ENCODE measurements at places on chromosomes 4 and X.
A peak's percentile ranks its signal among the peaks of the same experiment; 100 is the strongest.

DNA sequence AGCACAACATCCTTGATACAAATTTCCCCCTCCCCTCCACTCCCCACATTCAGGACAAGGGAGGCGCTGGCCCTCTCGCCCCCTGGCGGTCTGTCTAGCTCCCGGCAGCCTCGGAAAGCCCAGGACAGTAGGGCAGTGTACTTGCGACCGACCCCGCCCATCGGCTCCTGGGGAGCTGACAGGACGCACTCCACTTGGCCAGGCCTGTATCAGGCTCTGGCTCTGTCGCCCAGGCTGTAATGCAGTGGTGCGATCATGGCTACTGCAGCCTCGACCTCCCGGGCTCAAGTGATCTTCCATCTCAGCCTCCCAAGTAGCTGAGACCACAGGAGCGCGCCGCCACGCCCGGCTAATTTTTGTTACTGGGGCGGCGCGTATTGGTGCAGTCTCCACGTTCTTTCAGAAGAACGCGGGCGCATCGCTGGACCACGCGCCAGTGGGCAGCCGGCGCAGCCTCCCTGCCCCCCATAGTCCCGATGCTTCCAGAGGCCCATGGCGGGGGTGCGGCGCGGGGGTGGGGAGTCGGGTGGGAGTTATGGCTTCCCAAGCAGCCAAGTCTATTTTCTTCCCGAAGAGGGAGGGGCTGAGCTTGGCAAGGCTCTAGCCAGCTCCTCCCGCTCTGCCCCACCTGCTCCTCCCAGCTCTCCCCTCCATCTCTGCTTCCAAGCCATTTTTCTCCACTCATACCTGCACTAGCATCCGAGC, 7.8 kb upstream of the AKAP14 start:
- DNase-seq = peak; percentile 51

DNA sequence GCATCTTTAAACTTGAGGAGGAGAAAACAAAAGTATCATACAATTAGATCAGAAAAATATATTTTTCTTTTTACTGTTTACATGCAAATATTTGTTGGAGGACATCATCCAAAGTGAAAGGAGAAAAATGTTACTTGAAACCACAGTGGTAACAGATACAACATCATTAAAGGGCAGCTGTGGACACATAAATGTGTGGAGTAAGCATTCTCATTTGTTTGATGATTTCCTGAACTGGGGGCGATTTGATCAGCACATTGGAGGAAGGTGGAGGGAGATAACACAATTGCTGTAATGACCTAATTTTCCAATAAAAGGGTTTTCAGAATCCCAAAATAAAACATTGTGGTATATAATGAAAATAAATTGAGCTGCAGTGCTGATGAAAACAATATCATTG, 314.5 kb upstream of the HS3ST1 start:
- DNase-seq = no peak

DNA sequence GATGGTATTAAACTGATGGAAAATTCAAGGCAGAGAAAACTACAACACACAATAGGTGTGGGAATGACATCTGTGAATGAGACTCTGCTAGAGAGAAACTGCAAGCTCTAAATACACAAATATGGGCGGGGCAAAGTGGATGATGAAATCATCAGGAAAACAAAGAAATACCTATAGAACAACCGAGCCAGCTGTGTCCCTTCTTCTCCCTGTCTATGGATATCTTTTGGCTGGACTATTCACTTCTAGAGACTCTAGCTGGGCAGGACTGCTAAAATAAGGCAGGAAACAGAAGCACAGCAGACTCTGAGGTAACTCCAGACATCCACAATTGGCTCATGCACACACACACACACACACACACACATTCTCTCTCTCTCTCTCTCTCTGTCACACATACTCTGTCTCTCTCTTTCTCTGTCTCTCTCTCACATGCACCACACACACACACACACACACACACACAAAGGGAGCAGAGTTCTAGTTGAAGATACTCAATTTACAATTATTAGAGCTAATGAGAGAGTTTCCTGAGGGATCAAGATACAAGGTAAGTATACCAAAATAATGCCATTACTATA, 27.2 kb upstream of the EDNRA start:
- DNase-seq = no peak

- no peak for DNase-seq
Measured at GRCh38 chr4:20283039-20283438, 31.3 kb downstream of the SLIT2 start.

- no peak for DNase-seq
Measured at GRCh38 chrX:46255046-46255445, 290.2 kb downstream of the ZNF674 start.

DNA sequence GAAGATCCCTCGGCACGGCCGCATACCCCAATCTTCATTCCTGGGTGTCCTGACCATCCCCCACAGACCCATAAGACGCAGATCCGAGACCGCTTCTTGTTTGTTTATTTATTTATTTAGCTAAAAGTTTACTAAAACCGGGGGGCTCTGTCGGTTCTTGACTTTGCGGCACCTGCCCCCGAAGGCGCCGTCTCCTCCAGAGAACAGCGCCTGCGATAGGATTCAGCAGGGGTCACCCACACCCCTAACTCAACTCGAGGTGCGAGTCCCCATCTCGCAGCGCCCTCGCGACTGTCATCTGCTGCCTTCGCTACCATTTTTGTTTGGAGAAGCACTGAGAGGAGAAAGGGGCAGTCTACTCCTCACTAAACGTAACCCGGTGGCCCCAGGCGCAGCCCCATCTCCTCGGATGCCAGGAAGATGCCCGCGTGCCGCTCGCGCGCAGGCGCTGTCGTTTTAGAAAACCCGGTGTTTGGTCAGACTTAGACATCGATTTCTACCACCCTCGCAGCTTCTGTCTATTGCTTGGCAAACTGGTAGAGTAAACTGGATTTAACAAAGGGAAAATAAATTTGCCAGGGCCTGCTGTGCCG, 18.9 kb upstream of the GPR101 start:
- DNase-seq = peak; percentile 7

DNA sequence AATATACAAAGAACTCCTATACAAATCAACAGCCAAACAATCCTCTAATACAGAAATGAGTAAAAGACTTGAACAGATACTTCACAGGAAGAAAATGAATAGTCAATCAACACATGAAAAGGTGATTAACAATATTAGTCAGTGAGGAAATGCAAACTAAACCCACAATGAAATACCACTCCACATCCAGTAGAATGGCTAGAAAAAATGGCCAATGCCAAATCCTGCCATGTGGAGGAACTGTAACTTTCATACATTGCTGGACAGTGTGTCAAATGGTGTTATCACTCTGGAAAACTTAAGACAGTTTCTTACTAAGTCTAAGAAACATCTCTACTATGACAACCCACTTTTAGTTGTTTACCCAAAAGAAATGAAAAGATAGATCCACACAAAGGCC, 59.5 kb downstream of the NSG1 start:
- DNase-seq = no peak

GRCh38 chr4:101439926-101440325, 92.6 kb upstream of the PPP3CA start:
- DNase-seq = no peak

GRCh38 chrX:15786915-15787314, 3.4 kb upstream of the ZRSR2 start:
- DNase-seq = no peak

DNA sequence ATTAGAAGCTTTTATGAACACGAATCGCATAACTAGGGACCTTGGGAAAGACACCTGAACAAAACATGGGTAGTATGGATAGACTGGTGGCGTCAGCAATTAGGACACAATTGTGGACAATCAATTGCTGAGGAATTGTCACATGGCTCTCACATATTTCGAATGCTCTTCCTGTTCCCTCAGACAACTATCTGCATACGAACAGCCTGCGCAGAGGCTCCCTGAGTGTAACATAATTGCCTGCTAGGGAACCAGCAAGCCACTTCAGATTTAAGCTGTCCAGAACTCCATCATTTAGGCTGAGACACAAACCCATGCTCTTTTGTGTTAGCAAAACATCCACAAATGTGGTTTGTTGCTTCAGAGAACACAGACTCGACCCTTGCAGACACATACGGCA, 160.8 kb downstream of the MGST2 start:
- DNase-seq = no peak

DNA sequence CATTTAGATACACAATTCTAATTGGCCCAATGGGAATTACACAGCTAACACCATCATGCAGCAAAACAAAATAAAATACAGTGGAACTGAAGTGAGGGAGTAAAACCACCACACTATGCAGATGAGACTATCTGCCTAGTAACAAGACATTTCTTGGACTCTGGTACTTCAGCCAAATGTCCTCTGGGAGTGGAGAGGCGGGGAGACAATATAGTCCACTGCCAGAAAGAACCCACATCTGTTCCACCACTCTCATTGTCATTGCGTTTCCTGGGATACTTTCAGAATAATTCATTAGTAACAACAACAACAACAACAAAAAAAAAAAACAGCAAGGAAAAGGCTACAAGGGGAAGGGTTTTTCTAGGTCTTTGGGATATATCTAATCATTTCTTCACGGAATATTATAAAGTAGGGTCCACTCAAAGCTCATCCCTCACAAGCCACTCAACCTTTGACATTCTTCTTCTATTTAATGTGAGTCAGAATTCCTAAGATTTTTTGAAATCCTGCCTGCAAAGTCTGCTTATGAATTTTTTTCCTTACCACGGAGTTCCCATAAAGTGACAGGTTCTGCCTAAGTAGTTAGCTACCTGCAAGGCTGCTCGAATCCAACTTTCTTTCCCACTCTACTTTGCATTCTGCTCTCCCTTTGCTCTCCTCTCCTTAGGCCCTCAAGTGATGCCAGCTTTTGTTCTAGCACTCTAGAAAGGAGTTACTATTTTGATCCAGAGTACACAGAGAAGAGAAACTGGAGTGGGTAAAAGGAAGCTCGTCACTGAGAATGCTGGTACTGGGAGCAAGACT, 254.6 kb downstream of the CHIC1 start:
- DNase-seq = no peak

DNA sequence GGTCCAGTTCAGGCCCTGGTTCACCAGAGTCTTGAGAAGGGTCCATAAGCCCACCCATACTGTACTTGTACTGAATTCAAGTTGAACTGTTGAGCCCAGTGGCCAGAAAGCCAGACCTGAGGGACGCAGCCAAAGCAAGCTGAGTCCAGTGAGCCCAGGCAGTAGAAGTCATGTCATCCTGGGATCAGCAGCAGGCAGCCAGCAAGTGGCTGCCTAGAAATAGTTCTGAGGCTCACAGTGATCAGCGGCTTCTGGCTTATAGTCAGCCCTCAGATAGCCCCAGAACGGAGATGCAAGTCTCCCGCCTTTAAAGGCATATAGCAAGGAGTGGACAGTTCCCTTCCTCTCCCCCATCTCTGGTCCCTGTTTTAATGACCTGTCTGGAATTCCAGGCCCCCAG, 347.1 kb downstream of the FBXW7 start:
- DNase-seq = no peak

DNA sequence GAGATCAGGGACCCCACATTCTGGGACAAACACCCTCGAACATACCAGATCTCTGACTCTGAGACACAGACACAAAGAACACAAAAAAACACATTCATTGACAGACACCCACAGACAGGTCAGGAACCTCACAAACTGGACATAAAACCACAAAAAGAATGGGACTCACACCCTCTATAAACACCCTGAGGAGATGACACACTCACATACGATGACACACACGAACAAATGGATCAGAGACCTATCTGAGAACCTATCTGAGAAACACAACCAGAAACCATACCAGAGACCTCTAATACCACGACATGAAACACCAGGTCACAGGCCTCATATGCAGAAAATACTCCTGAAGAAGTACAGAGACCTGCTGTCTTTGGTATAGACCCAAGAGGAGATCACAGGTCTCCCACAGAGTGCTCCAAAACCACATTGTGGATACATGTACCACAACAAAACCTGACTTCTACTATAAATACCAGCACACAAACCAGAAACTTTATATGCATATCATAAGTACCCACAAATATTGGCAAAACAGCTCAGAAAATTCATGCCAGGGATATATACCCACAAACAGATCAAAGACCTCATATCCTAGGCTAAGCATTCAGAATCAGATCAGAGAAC, 19.5 kb downstream of the SUV39H1 start:
- DNase-seq = no peak

DNA sequence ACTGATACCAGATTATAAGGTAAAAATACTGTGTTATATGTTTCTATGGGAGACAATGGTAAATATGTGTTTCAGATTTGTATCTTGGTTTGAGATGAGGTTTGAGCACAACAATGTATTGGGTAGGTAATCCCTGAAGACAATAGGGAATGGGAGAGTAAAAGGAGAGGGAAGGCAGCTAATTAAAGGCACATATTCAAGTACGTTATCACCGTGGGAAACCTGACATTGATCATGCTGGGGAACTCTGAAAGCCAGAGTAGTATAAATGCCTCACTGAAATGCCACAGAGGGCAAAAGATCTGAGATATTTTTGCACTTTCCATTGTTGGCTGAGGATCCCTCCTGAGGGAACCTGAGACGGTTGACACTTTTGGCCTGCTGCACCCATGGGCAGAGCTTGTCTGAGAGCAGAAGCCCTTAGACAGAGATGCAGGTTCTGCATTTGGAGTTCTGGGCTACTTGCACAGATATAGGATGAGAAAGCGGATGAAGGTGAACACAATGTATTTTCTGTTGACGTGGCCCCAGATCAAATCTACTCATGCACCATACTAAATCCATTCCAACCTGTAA, 506.7 kb downstream of the PCDH18 start:
- no peak for DNase-seq

DNA sequence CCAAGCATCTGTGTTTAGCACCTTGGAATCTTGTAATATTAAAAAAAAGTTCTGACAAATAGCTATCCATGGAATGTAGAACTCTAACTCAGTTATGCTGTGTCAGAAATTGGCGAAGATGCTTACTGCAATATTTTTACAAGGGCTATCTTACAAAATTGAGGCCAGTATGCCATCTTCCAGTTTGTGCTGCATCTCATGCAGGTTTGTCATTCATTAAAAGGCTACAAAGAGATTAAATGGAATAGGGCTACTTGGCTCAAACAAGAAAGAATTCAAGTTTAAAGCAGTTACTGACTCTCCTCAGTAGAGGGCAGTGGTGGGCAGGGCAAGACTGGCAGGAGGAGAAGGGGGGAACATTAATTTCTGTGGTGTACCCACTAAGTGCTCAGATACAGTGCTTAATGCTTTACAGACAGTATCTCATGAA, 66.5 kb downstream of the SHROOM4 start:
- DNase-seq = no peak
